Astrocyte (in vitro differentiated cells and primary cell): ENCODE measurements at places on chromosomes 5 and 9. TPM values are rescaled to one million over a fixed set of nuclear protein-coding genes. Genes with fewer than 3 reads are reported as not detected.

DNA sequence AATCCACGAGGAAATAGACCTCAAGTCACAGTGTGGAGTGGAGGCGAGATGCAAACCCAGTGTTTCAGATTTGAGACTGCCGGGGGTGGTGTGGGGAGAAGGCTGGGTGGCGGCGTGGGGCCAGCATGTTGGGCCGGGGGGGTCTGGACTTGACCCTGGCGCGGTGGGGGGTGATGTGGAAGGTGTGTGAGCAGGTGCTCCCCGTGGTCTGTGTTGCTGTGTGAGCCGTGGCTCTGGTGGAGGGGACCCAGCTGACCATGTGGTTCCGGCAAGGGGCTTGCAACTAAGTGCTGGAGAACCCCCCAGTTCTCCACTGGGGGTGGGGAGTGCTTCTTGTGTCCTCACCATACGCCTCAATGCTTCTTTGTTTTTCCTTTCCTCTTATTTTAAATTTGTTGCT lies 25.8 kb downstream of the PRRC2B start:
- no peak for DNase-seq

DNA sequence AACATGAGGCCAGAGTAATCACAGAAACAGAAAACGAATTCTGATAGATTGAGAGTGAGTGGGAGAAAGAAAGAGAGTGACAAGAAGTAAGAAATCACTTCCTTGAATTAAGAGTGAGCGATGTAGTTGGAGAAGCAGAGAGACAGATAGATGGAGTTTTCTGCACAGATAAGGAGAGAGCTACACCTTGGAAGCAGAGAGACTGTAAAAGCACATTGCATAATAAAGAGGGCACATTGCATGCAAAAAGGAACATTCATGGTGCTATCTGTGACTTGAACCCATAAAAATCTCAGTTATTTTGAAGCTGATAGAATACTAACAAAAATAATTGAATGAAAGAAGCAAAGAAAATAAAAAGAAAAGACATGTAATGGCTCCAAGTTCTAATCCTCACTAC lies 943.8 kb downstream of the NR2F1-AS1 start:
- DNase-seq, result no peak

GRCh38 chr5:26847041-26847736 lies 191.2 kb downstream of the CDH9 start:
- DNase-seq, result no peak

GRCh38 chr9:137341227-137341626 lies 39.2 kb upstream of the NRARP start:
- no peak for DNase-seq

DNA sequence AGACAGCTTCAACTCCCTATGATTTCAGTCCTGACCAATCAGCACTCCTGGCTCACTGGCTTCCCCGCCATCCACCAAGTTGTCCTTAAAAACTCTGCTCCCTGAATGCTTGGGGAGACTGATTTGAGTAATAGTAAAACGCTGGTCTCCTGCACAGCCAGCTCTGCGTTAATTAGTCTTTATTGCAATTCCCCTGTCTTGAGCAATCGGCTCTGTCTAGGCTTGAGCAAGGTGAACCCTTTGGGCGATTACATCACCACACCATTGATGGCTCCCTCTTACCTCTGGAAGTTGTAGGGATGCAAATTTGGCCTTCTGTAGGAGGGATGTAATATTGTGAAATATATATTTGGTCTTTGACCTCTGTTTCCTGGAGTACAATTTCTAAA lies 2.9 kb upstream of the SLC23A1 start:
- DNase-seq, result no peak

GRCh38 chr5:10351919-10352318 lies 1.6 kb upstream of the MARCHF6 start:
- DNase-seq, result no peak

DNA sequence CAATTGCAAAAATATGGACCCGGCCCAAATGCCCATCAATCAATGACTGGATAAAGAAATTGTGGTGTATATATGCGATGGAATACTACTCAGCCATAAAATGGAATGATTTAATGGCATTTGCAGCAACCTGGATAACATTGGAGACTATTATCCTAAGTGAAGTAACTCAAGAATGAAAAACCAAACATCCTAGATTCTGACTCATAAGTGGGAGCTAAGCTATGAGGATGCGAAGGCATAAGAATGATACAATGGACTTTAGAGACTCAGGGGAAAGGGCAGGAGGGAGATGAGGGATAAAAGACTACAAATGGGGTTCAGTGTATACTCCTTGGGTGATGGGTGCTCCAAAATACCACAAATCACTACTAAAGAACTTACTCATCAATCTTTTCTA lies 247.6 kb upstream of the FBXL7 start:
- DNase-seq, result no peak

GRCh38 chr9:134484479-134484878 lies 157.1 kb upstream of the COL5A1 start:
- DNase-seq, result no peak

DNA sequence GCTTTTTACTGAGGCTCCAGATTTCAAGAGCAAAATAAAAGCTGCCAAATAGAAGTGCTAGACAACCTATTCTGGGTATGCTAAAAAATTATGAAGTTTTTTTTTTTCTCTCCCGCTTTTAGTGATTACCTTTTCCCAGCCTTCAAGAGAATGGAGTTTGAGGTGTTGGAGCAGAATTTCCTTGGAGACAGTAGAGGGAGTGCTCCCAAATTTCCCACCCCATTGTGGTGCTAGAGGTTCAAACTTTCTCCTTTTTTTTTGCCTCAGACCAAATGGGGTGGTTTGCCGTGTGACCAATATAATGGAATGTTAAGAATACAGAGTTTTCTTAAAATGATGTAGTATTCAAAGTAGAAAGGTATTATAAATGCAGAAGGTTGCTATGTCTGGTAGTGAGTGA lies 244.2 kb upstream of the RIOK2 start:
- no peak for DNase-seq

- no peak for DNase-seq
These were observed 364.1 kb downstream of the CTNND2 start for GRCh38 chr5:11540112-11540511.

DNA sequence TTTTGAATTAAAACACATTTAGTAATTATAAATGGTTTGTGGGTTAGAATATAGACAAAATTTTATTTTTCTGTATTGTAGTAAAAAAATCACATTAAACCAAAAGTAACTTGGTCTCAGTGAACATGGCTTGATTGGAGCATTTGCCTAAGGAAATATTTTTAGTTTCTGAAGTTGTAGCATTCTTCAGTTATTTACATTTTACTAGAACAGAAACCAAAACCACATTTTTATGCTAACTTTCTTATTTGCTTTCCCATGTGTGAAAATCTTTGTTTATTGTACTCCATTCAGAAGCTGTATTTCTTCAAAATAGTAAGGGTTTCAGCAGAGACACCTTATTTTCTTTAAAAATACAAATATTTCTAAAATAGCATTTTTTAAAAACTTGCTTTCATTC lies 129.9 kb downstream of the SGCD start:
- DNase-seq, result no peak

- peak; percentile 83 for DNase-seq
These were observed 24.3 kb upstream of the UBAP2 start for GRCh38 chr9:34072868-34073590.

DNA sequence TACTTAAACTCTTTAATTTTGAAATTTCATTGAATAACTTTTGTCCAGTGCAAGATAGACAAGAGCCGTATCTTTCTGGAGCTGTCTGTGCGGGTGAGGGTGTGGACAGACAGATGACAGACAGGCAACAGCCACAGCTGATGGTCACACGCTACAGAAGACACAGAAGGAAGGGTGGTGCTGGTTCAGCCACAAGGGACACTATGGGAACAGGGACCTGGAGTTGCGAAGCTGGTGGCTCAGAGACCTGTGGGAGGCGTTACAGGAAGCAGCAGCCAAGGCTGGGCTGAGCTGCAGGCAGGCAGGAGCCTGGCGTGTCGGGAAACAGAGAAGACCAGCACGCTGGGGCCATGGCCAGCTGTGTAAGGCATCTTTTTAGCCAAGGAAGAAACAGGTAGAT lies 104.4 kb downstream of the WNK2 start:
- DNase-seq, result no peak

GRCh38 chr5:124742521-124742920 lies 3.9 kb downstream of the ZNF608 start:
- no peak for DNase-seq

Gene PTGDS
- 5.0 and 5.6 TPM in 2 replicates for total RNA-seq

Gene ORM1
- not detected in 2 replicates for total RNA-seq

Gene SEMA4D
- 4.8 and 6.2 TPM in 2 replicates for total RNA-seq

Gene RELL2
- total RNA-seq, result 12.2 and 12.9 TPM in 2 replicates
